ENCODE measurements at places on chromosomes 1 and 21. TPM values are rescaled to one million over a fixed set of nuclear protein-coding genes. Genes with fewer than 3 reads are reported as not detected.

The RPL22 gene
- 188 TPM for total RNA-seq

The PCSK9 gene
- 23.5 TPM for total RNA-seq

The S100A2 gene
- 1.7 TPM for total RNA-seq

The CRYBG2 gene
- total RNA-seq, result 7.1 TPM

The BMP8A gene
- 2.8 TPM for total RNA-seq

The ZCCHC17 gene
- total RNA-seq, result 25.9 TPM

The FAM163A gene
- 0.43 TPM for total RNA-seq

The GREM2 gene
- 3.0 TPM for total RNA-seq

The IL23R gene
- total RNA-seq, result 0.20 TPM

The HSD3B1 gene
- total RNA-seq, result 62.4 TPM

The SYCP1 gene
- not detected for total RNA-seq

The CELA2B gene
- total RNA-seq, result not detected

The OR2L5 gene
- not detected for total RNA-seq

The CD2 gene
- 0.08 TPM for total RNA-seq

The CHRM3 gene
- total RNA-seq, result 5.5 TPM

The CRNN gene
- total RNA-seq, result not detected

The NBPF11 gene
- total RNA-seq, result 9.9 TPM

The NECTIN4 gene
- total RNA-seq, result 7.0 TPM

The ATP6V1G3 gene
- not detected for total RNA-seq

The TNNT2 gene
- 25.9 TPM for total RNA-seq

The CLDN14 gene
- 1.7 TPM for total RNA-seq

The TTC22 gene
- total RNA-seq, result 8.5 TPM

The ATP1A4 gene
- total RNA-seq, result 0.68 TPM

The MXRA8 gene
- total RNA-seq, result 138 TPM

The CFAP141 gene
- total RNA-seq, result not detected

The TMPRSS3 gene
- 1.7 TPM for total RNA-seq

The KRTAP7-1 gene
- not detected for total RNA-seq

The COL8A2 gene
- 32.6 TPM for total RNA-seq

The VHLL gene
- not detected for total RNA-seq

The SERPINC1 gene
- 125 TPM for total RNA-seq

The RAB7B gene
- 3.9 TPM for total RNA-seq

The TRIM58 gene
- not detected for total RNA-seq

The TINAGL1 gene
- total RNA-seq, result 46.2 TPM

The KCNJ9 gene
- total RNA-seq, result not detected

The ETS2 gene
- total RNA-seq, result 91.9 TPM

The PROK1 gene
- 9.6 TPM for total RNA-seq

The BACH1 gene
- total RNA-seq, result 79.8 TPM

The CELA2A gene
- total RNA-seq, result 9.5 TPM

The C1orf116 gene
- 18.3 TPM for total RNA-seq

The ERICH3 gene
- 0.47 TPM for total RNA-seq

The CA14 gene
- total RNA-seq, result 2.4 TPM

The RGS4 gene
- 13.1 TPM for total RNA-seq

The WNT9A gene
- total RNA-seq, result 1.2 TPM

The PAX7 gene
- not detected for total RNA-seq

The SDE2 gene
- total RNA-seq, result 24.2 TPM
